ENCODE measurements at places on chromosomes 11 and 22. TPM values are rescaled to one million over a fixed set of nuclear protein-coding genes. Genes with fewer than 3 reads are reported as not detected.

- no peak for DNase-seq
Measured at GRCh38 chr22:48224332-48224731, 1461.9 kb downstream of the TBC1D22A start.

DNA sequence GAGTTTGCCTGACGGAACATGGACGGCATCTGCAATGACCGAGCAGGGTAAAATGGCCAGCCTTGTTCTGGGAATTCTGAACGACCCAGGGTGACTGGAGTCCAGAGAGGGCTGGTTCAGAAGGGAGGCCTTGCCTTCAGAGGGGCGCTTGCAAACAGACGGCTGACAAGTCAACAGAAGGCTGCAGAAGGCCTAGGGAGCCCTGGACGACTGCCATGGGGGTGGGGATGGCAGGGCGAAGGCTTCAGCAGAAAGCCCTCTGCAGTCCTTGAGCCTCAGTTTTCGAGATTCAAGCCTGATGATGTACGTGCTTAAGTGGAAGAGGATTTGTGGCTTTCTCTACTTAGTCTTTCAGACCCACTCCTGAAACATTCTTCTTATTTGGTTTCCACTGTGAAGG, 117.1 kb upstream of the TBCEL start:
- DNase-seq: no peak

DNA sequence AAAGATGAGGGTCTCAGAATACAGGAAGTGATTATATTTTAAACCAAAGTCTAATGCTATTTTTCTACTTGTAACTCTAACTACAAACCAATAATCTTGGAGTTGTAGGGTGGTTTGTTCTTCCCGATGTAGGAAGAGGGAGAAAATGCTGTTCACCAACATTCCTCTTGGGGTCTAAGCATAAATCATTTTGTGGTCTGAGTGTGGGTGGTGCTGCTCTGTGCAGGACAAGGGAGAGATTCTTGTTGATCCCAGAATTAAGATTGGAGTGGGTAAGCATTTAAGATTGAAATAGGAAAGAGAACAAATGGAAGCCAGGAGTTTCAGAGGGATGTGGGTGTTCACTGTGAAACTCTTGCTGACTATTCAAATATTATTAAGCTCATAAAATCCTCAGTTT, 38.6 kb upstream of the MMP13 start:
- DNase-seq: no peak

- DNase-seq: no peak
Measured at GRCh38 chr11:44488165-44488965, 77.1 kb upstream of the CD82 start.

Gene JAML
- polyA plus RNA-seq: 0.25 TPM

Gene SMARCB1
- polyA plus RNA-seq: 20.7 TPM

Gene MMP1
- 0.03 TPM for polyA plus RNA-seq
